Stimulated activated CD4-positive, alpha-beta T cell treated with anti-CD3 and anti-CD28 coated beads, Interleukin-2, amount 100 ng/mL, for 4 hours (primary cell): ENCODE measurements at places on chromosomes 6 and 20.

DNA sequence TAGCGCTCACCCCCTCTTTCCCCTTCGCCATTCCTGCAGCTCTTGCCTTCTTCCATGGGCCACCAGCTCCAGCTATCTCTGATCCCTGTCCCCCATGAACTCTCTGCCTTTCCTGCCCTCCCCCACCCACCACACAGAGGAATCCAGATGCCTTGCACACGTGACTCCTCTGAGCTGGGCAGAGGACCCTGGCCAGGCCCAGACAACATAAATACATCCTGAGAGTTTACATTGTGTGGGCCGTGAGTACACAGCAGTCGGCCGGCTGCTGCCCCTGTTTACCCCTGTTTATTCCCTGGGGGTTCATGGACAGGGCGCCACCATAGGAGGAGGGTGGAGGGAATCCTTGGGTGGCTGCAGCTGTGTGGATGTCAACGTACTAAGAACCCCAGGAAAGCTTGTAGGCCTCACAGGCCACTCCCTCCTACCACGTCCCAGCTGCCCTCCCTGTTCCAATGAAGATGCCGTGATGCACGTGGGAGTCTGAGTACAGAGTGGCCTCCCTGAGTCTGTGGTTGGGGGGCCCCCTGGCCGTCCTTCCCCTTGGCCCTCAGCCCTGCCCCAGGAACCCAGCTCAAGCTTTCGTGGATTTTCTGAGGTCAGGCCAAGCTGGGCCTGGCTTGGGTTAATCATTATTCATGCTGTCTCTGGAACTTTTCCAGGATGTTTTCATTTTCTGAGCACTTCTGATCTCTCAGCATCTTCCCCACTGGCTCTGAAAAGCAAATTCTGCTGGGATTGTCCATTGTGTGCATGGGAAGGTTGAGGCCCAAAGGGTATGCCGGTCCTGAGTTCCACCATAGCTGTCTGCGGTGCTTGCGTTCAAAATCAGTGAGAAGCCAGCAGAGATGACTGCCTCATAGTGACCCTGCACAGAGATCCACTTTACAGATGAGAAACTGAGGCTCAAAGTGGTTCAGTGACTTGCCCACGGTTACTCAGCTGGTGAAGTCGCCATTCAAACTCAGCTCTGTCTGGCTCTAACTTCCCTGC is 136.3 kb downstream of the MRPL14 start:
- no peak for DNase-seq

GRCh38 chr6:48417927-48418326 is 306.9 kb upstream of the PTCHD4 start:
- DNase-seq = no peak

GRCh38 chr6:134074151-134075055 is 22.0 kb upstream of the SLC2A12 start:
- no peak for DNase-seq

DNA sequence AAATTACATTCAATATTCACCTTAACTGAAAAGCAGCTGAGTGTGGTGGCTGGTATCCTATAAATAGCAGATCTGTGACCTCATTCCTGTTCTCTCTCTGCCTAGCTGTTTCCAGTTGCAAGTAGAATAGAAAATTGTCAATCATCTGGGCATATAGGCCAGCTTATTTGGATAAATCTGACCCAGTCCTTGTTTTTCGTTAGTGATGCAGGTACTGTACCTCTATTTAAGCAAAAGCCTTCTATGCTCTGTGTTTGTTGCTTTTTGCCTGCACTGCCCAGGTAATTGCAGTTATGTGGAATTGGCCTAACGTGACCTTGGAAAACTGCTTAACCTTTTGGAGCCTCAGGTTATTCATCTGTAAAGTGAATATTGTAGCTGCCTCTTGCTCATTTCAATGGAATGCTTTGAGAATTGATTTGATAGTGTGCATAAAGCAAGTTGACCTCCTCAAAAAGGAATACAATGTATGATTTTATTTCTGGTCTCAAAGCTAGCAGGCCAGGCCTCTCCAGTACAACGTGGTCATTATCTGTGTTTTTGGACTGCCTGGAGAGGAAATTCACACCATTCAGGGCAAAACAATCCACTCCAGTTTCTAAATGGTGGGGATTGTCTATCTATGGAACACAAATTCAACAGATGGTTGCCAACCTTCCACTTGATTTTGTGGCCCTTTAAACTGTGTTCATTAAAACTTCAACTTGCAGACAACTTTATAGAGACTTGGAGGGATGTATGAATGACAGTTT is 508.7 kb upstream of the CITED2 start:
- no peak for DNase-seq

DNA sequence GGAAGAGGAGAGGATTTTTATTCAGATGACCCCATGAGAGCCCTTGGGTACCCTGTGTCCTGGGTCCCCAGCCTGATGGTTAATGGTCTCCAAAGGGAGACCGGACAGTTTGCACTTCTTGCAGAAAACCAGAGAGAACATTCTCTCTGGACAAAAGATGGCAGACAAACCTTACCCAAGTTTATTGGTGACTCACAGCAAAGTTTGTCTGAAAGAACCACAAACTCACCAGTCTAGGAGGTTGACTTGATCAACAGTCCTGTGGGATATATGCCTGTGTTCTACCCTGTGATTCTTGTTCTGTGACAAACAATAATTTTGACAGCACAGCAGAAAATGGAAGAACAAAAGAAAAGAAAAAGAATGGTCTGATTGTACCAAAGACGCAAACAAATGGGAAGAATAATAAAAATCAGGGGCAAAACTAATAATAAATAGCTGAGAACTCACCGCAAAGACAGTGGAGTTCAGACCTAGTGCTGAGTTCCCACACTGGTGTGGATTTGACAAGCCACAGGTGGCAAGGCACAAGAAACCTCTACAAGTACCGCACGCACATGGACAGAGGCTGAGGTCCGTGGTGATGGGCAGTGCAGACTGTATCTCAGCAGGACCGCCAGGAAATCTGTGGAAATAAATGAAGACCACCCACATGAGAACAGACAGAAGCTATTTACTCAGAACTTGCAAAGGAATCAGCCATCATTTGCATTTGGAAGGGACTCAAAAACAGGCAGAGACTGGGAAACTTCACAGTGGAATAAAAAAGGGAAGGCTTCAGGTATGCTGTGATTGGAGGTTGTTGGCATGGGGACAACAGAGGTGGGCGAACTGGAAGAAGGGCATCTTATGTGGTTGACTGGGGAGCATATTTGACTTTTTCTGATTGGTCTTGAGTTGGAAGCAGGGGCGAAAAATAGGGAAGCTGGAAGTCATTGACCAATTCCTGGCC is 246.3 kb upstream of the RNF24 start:
- DNase-seq = no peak

DNA sequence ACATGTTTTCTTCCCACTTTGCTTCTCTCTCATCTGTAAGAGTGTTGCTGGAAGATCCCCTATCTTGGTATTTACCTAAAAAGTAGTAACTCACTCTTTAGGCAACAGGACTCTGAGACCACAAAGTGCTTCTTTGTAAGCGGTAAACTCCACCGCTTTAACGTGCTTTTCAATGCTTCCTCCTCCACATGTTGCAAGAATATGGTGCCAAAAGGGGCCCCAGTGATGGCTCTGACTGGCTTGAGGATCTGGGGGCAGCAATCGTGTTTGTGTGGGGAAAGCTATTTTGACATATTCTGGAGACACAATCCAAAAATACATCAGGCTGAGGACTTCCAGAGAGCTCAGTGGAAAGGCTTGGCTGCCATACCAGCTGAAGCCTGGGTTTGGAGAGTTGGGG is 12.4 kb upstream of the CPNE5 start:
- DNase-seq = no peak

DNA sequence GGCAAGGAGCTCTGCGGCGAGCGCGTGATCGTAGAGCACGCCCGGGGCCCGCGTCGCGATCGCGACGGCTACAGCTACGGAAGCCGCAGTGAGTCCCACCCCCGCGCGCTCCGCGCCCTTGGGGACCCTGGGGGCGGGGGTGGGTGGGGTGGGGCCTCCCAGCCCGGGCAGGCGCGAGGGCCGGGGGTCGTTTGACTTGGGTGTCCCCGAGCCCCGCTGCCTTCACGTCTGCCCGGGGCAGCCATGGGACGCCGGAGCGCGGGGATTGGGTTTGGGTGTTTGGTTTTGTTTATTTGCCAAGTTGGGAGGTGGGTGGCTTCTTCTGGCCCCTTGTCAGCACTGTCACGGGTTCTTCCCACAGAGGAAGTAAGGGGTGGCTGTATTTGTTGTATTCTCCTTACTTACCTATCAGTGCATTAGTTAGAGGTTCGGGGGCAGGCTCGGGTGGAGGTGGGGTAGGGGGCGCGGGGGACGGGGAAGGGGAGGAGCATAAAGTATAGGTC is 777 bp downstream of the SRSF6 start:
- no peak for DNase-seq

DNA sequence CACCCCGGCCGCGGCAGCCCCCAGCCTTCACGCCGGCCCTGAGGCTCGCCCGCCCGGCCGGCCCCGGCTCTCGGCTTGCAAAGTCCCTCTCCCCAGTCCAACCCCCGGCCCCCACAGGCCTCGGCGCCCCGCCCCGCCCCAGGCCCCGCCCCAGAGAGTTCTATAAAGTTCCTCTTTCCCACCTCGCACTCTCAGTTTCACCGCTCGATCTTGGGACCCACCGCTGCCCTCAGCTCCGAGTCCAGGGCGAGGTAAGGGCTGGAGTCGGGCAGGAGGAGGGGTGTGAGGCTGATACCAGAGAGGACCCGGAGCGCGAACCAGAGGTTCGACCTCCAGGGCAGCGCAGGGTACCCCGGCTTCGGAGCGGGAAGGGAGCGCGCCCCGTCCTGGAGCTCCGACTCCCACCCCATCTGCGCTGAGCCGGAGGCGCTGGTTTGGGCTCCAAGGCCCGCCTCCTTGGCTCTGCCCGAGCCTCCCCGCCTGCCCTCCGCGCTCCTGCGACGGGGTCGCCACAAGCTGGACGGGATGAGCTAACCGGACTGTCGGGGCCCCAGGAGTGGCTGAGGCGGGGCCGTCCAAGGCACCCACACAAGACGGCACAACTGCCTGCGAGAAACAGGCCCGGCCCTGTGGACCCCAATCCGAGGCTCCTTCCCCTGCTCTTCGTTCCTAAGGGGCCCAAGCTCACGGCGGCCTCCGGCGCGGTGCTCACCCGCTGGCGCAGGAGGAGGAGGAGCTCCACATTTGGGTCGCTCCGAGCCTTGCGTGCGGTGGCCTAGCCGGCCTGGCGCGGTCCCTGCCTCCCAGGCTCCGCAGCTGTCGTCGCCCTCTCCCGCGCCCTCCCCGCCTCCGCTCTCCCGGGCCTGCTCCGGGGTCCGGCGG is at the start of gene IRF4:
IRF4 (plus strand) TSS at position 194 of the 882 bp plus-strand sequence. CDS start 1,401 bp downstream, outside the sequence.
- DNase-seq = peak; percentile 69
